ENCODE measurements at places on chromosomes 3 and 15. TPM values are rescaled to one million over a fixed set of nuclear protein-coding genes. Genes with fewer than 3 reads are reported as not detected.
A peak's percentile ranks its signal among the peaks of the same experiment; 100 is the strongest.

CORO2B gene
- 8.5 TPM for total RNA-seq

DNA sequence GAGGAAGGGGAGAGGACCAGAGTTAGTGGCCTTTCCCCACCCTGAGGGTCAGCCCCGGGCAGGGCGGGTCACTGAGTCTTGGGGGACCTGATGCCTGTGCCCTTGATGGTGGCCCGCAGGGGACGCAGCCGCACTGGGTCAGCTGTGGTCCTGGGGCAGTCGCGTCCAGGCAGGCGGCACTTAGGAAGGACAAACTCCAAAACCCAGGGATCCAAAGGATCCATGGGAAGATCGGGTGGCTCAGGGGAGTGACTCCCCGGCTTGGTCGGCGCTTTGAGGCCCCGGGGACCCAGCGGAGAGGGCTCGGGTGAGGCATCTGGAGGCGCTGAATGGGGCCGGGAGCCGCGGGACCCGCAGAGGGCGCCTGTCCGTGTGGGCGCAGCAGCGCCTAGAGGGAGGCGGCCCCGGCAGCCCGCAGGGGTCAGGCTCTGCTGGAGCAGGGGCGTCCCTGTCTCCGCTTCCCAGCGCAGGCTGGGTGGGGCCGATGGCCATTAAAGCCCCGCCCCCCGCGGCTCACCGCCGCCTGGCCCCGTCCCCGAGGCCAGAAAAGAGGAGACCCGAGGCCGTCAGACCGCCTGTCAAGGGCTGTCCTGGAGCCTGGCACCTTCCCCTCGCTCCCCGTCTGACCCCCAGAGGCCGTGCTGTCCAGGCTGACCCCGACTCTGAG, 17.5 kb downstream of the CIDEC start:
- DNase-seq, result peak; percentile 84

- no peak for DNase-seq
These were observed 54.5 kb upstream of the GOLGA6B start for GRCh38 chr15:72599855-72600464.

DNA sequence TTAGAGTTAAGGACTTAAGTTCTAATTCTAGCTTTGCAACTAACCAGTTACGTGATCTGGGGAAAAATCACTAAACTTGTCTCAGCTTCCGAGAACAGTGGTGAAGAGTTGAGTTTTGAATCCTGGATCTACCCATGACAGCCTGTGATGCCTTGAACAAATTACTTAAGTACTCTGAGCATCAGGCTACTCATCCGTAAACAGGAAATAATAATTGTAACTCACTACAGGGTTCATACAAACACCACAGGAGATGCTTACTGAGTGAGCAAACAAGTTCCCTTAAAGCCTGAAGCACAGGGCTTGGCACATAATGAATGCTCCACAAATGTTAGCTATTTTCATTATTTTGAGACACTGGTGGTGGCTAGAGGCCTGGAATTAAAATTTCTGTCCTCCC, 158.8 kb downstream of the ERC2 start:
- DNase-seq, result no peak

DNA sequence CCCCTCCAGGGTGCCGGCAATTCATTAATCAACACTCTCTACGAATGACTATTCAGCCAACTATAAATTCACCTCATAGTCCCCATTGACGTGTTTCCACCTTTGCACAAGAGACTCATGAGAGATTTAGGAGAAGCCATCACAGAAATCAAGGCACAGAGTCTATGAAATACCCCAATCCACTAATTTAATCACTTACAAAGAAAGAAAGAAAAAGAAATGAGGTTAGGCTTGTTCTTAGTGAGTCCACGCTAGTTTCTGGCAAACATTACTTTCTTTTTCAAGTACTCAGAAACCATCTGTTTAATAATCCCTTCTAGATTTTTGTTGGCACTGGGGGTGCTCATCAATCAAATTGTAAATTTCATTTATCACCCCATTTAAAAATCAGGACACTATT, 125.2 kb upstream of the ADPGK start:
- no peak for DNase-seq

- DNase-seq, result no peak
These were observed 1120.1 kb downstream of the ROBO1 start for GRCh38 chr3:78647726-78648125.

AP4E1 gene
- total RNA-seq, result 6.4 TPM

- no peak for DNase-seq
These were observed 14.9 kb downstream of the MTMR14 start for GRCh38 chr3:9664119-9664751.

INSYN1 gene
- 165 TPM for total RNA-seq

ATP13A4 gene
- total RNA-seq, result 0.38 TPM

DNA sequence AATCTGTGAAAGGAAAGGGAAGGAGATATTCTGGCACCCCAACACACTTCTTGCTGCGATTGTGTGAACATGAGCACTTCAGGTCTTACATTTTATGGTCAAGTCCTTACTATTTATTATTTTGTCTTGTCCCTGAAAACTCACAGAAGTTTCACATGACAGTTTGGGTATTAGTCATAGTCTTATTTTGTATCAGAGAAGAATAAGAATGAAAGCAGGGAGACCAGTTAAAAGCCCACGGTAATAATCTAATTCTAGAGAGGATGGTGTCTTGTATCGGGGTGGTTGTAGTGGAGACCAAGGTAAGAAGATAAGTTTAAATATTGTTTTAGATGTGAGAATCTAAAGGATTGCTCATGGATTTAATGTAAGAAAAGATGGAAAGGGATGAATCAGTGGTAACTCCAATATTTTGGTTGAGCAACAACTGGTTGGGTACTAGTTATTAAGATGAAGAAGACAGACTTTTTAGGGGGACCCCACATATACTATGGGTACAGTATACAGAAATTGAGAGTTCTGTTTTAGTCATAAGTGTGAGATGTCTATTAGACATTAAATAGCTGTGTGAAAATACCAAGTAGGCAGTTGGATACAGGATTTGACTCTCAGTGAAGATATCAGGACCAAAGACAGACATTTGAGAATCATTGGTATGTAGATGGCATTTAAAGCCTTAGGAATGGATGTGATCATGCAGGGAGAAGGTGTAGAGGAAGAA, 227.6 kb downstream of the MFSD1 start:
- DNase-seq, result no peak

JMJD7 gene
- total RNA-seq, result 12.6 TPM

DNA sequence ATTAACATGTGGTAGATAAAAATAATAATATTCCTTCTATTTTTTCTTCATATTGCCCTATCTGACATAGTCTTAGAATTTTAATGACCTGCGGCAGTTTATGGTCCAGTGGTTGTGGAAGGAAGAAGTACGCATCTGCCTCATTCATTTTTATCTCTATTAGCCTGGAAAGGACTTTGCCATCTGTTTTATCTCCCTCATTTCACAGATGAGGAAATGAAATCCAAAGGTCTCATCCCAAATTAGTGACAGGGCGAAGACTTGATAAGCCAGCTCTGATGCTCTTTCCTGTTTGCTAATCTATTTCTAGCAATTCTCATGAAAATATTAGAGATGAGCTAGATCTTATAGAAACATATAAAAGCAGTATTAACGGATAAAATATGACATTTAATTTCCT, 113.3 kb downstream of the KLHL25 start:
- DNase-seq, result no peak

DNA sequence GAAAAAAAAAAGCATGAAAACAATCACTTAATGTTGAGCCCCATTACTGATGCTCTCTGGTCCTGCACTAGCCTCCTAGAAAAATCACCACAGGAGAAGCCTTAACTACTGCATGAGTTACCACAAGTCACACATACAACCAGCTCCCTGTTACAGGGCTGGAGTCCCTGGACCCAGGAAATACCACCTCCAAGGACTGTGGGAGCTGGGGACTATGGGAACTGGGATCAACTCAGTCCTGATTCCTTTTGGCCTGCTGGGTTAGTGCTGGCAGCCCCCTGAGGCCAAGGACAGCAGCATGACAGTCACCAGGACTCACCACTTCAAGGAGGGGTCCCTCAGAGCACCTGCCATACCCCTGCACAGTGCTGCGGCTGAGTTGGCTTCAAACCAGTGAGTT, 559 bp downstream of the NR1I2 start:
- no peak for DNase-seq

GRCh38 chr3:102466001-102466400, 31.2 kb downstream of the ZPLD1 start:
- DNase-seq, result no peak

CPN2 gene
- total RNA-seq, result 2.3 TPM

EFCAB12 gene
- not detected for total RNA-seq

DNA sequence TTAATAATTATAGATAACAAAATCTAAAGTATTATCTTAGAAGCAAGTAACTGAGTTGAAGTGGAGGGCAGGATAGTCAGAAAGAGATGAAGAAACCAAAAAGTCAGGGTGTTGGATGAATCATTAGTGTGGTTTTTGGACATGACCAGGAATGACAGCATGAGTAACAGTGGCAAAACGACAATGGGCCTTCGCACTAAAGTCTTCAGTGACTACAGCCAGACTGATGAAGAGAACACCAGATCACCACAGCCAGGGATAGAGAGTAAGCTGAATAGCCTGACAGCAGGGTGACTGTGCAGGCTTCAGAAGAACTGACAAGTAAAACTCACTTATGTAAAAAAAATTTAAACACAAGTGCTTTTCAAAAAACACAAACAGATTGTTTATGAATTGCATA, 96.0 kb upstream of the MELTF start:
- no peak for DNase-seq

Measured in Right ventricle myocardium inferior (tissue), 1 donor.